Sigmoid colon (tissue), 7 donors: ENCODE measurements at places on chromosomes 3 and 15. TPM values are rescaled to one million over a fixed set of nuclear protein-coding genes. Genes with fewer than 3 reads are reported as not detected.

GDPGP1 gene
- total RNA-seq, result 7.5 TPM

CYP8B1 gene
- not detected for total RNA-seq

GATA2 gene
- 3.5 TPM for total RNA-seq

TMEM40 gene
- not detected for total RNA-seq

ONECUT1 gene
- not detected for total RNA-seq

C3orf70 gene
- 39.9 TPM for total RNA-seq

SLC12A1 gene
- not detected for total RNA-seq

UCN2 gene
- total RNA-seq, result not detected

GABRG3 gene
- total RNA-seq, result under 0.01 TPM

SI gene
- total RNA-seq, result not detected

NANOGP8 gene
- total RNA-seq, result not detected

SAMMSON gene
- not detected for total RNA-seq

KIF7 gene
- total RNA-seq, result 7.9 TPM

P2RY1 gene
- 55.6 TPM for total RNA-seq
